Gastroesophageal sphincter (tissue), 4 donors: ENCODE measurements at places on chromosomes 1 and 21.

GRCh38 chr1:150552128-150552910, 3.1 kb downstream of the ADAMTSL4 start:
- peak; percentile 78 for ATAC-seq

DNA sequence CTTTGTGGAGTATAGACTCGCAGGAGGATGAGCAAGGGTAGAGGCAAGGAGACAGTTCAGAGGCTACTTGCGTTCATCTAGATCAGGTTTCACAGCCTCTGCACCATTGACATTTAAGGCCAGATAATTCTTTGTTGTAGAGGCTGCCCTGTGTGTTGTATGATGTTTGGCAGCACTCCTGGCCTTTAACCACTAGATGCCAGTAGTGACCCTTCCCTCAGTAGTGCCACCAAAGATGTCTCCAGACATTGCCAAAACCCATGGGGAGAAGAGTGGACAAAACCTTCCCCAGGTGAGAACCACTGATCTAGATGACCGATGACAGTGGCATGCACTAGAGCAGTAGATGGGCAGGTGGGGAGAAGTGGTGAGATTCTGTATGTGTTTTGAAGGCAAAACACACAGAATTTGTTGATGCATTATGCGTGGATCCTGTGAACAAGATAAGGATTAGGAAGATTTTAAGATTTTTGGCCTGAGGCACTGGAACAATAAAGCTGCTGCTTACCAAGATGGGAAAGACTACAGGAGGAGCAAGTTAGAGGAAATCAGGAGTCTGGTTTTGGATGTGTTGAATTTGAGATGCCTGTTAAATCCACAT, 9.9 kb upstream of the COG2 start:
- ATAC-seq, result no peak

DNA sequence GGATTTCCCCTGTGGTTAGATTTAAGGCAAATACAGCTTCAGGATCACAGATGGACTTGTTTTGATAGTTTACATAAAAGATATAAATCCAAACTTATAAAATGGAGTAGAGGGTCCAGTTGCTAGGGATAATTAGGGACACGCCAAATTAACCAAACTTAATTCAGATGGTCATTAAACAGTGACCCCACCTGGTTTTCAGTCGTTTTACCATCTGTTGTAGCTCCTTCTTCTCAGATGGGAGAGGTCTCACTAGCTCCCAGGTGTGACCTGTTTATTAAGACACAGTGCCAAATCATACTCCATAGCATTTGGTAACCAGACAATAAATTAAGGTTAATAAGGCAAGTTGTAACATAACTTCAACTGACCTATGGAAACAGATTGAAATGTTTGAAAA, 8.1 kb upstream of the GADD45A start:
- no peak for ATAC-seq

DNA sequence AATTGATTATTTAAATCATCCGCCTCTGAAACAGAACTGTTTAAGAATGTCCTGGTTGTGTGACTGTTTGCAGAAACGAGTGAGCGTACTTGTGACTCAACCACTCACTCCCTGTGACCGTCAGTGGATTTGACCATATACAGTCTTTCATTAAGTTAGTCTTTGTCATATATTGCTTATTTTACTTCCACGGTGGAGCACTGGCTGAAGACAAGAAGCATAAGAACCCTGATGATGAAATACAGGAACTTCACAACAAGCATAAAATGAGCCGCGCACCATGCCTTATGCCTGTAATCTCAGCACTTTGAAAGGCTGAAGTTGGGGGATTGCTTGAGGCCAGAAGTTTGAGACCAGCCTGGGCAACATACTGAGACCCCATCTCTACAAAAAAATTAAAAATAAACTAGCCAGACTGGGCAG, 194.0 kb downstream of the TOMM20 start:
- no peak for ATAC-seq

GRCh38 chr1:90161625-90162024, 166.7 kb downstream of the ZNF326 start:
- ATAC-seq, result no peak

DNA sequence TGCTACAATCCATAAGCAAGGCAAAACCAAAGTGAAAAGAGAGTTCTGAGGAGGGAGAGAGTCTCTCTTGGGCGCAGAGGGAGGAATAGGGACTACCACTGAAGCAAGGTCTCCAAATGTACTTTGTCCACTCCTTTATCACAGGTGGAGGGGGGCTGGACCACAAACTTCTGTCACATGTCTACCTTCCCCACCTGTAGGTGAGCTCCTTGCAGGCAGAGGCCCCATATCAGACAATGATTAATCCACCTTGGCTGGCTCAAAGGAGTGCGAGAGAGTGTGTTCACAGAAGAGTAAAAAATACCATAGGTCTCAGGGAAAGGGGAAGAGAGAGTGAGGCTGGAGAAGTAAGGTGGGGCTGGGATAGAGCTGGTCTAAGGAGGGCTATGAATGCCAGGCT, 4.5 kb downstream of the BEND5 start:
- ATAC-seq, result no peak

DNA sequence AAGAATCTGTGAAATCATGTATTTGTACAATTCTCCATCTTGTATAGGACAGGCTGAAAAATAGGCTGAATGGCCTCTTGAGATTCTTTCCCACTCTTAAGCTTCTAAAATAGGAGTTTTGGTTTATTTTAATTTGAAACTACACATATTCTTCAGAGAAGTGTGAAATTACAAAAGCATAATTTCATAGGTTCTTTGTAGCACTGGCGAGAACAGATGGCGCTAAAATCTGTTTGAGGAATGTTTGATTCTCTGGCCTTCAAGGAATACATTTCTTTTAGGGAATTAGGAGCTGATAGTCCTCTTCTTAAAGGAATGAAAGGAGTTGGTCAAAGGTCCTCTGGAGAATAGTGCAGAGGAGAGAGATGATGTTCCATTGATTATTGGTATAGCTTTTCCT, 44.9 kb downstream of the CC2D1B start:
- ATAC-seq, result no peak

- ATAC-seq, result no peak
Observed at GRCh38 chr21:42190486-42190863, 28.5 kb upstream of the ABCG1 start.

- no peak for ATAC-seq
Observed at GRCh38 chr1:208048904-208049303, 138.0 kb upstream of the CD34 start.

GRCh38 chr21:42212266-42212665, 6.7 kb upstream of the ABCG1 start:
- no peak for ATAC-seq
